ENCODE measurements at places on chromosomes 11 and 22.
A peak's percentile ranks its signal among the peaks of the same experiment; 100 is the strongest.

- DNase-seq, result no peak
These were observed 29.4 kb downstream of the TCP11L1 start for GRCh38 chr11:33068611-33069340.

DNA sequence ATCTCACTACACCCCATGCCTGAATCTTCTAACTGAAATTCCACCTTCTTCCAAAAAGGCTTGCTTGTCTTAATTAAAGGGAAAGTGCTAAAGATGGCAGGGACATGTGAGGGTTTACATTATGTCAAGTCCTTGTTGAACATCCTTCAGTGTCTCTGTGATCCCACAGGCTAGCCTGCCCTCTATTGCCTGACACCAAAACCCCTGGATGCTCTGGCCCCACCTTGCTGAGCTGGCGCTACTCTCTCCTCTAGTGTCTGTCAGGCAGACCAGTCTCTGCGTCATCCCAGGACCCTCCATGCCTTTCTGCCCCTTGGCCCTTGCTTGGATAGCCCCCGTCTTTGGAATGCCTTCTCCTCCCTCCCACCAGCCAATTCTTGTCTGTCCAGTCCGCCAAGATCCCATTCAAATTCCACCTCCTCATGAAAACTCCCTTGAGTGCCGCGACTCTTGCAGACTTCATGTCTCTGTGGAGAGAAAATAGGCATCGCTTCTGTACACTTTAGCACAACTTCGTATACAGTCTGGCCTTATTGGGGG lies 69.3 kb downstream of the PKNOX2 start:
- DNase-seq, result no peak

DNA sequence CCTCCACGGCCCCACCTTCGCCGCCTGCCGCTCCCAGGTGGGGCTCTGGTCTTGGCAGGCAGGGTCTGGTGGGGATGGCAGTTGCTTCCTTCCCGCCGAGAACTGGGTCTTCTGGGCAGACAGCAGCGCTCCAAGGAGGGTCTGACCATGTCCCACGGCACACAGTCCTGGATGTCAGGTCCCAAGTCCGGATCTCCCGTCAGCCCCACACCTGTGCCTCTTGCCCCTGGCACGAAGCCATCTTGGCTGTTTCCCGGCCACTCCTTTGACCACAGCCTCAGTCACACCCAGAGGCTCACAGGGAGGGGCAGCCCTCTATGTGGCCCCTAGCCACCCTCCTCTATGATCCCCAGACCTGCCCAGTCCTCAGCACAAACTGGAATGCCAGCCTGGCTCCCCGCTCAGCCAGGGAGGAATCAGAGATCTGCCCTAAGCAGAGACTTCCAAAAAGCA lies 14.3 kb downstream of the MUC5B start:
- peak; percentile 86 for DNase-seq

GRCh38 chr11:81869351-81870065 lies 864.2 kb downstream of the FAM181B start:
- DNase-seq, result no peak

DNA sequence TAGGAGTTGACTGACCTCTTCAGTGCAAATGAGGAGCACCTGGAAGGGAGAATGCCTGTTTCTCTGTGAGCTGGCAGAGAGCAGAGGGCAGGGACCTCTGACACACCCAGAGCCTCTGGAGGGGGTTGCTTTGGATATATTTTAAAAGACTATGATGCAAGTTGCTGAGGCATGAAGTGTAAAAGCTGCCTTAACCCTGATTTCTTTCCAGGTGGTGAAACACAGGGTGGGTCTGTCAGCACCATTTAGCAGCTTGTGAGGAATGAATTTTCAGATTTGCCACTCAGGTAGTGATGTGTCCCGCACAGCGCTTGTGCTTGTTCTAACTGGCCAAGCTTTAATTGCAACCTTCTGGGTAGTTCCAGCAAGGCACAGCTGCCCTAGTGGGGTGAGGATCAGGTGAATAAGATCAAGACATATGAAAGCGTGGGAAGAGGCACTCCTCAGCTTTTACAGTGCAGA lies 90.2 kb downstream of the SWAP70 start:
- DNase-seq, result no peak

- DNase-seq, result no peak
These were observed 29.6 kb upstream of the FJX1 start for GRCh38 chr11:35588627-35589026.

DNA sequence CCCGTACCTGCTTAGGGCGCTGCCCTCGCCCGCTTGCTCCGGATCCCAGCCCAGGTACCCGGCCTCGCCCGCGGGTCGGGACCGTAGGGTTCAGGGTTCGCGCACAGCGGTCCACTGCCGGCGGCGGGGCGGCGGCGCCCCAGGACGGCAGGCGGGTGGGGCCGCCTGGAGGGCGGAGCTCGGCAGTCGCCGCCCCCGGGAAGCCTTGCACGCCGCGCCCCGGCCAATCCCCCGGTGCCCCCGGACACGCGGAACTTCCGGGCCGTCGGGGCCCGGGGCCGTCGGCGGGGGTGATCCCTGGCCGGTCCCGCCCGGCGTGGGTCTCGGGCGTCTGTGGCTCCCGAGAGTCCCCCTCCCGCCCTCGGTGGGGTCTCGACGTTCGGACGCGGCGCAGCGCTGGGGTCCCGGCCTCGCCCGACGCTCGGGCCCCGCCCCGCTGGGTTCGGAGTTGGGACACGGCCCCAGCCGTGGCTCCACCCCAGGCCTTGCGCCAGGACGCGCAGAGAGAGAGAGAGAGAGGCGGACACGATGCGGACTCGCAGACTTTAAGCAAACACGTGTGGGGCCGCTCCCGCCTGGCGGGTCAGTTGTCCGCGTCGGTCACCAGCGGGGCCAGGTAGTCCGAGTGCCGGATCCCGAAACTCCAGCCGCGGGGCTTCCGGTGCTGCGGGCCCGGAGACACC lies at the start of gene TYMP:
TSS of gene TYMP (minus strand) at position 116 of the 683 bp plus-strand sequence. CDS start 303 bp downstream, outside the sequence.
- DNase-seq, result no peak

- DNase-seq, result no peak
These were observed 333.9 kb downstream of the METTL15 start for GRCh38 chr11:28442131-28442530.

DNA sequence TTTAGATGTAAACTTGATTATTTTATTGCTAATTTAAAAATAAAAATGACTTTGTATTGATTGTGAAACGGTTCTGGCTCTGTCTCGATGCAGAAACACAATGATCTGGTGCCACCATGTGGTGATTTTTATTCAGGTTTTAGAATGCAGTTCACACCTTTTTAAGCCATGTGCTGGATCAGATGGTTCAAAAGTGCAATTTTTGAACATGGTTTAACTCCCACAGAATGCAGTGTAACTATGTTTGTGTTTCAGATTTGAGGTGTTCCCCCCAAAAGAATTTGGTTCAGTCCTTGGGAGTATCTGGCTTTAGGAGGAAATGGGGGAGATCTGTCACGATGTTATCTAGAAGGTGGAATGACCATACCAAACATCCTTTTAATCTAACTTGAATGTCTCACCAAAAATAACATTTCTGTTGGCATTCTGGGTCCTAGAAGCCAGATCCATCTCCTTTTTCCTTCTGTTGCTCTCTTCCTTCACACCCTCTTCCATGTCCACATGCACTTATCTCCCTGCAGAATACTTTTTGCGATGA lies 7.9 kb downstream of the MRPL16 start:
- no peak for DNase-seq

DNA sequence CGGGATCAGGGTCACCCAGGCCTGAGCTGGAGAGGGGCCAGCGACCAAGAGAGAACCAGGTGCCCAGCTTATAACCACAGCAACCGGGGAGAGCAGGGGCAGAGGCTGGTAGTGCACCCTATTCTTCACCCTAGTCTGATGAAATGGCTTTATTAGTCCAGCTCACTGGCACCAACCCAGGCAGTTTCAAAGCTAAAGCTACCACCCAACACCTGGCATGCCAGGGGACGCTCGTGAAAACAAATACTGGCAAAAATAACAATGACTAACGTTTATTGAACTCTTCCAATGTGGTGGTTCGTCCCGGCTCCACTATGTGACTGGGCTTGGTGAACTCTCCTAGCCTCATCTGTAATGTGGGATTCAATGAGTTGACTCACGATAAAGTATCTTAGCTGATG lies 30.6 kb downstream of the SCGB1A1 start:
- DNase-seq, result no peak

- DNase-seq, result no peak
These were observed 93.2 kb downstream of the FAR1 start for GRCh38 chr11:13761716-13762115.

DNA sequence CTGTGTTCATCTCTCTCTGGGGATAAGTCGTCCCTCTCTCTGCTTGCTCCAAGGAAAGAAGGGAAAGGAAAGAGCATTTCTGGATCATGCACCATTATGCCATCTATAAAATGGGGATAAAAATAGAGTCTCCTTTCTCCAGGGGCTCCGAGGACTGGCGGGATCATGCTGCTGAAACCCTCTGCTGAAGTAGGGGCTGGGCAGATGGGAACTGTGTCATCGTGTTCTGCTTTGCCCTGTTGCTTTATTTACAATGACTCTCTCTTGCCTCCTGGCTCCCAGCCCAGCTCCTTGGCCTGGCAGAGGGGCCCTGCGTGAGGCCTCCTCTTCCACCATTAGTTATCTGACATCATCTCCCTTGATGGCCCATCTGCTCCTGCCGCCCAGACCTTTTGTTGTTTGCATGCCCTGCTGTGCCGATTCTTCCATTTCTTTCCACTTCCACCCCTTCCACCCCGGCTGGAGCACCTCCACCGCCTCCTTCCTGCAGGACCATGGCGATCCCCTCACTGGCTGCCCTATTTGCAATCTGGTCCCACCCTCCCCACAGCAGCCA lies 200.9 kb downstream of the MYO18B start:
- DNase-seq, result no peak

DNA sequence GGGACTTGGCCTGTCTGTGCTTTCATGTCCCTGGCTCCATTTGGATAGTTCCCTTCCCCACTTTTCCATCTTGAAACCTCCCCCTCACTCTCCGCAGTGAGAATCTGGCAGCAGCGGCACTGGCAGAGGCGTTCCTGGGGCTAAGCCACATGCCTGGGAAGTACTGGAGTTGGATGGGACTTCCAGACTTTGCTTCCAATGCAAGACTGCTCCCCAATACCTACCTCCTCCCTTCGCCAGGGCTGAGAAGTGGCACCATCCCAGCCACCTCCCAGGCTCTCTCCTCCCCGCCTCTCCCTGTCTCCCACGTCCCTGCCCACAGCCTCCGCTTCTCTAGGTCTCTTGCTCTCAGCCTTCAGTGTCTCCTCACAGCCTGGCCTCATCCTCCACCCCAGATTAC lies 16.6 kb downstream of the TST start:
- DNase-seq, result no peak

DNA sequence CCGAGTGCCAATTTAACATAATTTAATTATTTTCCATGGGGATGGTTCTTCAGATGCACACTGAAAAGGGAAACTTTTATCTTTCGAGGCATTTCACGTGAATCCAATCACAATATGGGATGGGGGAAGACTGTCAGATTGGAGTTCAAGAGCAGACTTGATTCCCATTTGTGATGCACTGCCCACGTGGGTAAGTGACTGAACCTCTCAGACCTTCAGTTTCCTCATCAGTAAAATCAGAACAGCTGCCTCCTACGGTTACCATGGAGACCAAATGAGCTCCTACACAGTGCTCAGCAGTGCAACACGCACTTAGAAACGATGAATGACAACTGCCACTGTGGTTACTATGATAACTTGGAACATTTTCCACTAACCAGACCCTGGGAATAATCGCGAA lies 21.7 kb downstream of the KIAA0930 start:
- DNase-seq, result no peak

DNA sequence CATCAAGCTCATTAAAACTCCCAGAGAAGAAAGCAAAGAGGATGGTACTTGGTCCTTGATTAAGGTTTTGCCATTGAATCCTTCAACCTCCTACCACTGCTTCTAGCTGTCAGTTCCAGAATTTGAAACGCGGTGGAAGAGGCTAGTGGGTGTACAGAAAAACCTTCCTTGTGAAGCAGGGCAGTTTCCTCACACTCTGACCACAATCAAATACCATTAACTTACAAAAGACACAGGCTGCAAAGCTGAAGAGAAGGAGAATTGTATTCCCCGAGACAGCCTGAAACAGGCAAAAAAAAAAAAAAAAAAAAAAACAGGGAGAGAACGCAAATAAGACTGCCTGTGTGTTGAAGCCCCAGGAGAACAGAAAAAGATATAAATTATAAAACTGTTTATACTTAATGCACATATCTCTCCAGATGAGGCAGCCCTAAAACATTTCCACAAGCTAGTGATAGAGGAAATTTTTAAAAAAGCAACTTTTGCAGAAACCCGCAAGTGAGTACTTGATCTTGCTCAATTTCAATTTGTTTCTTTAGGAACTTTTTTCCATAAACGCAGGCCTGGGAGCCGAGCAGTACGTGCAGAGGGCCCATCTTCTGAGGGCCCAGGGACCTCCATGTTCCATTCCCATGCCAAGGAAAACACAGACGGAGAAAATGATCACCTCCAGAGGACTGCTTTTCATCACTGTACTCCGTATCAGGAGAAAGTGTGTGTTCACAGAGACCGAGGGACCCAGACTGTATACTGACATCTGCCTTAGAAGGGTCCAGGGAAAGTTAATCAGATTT lies 218.7 kb upstream of the BLID start:
- DNase-seq, result no peak

- DNase-seq, result no peak
These were observed 1.1 kb downstream of the HMGXB4 start for GRCh38 chr22:35258191-35258988.

GRCh38 chr11:27972522-27973170 lies 135.3 kb downstream of the KIF18A start:
- no peak for DNase-seq

DNA sequence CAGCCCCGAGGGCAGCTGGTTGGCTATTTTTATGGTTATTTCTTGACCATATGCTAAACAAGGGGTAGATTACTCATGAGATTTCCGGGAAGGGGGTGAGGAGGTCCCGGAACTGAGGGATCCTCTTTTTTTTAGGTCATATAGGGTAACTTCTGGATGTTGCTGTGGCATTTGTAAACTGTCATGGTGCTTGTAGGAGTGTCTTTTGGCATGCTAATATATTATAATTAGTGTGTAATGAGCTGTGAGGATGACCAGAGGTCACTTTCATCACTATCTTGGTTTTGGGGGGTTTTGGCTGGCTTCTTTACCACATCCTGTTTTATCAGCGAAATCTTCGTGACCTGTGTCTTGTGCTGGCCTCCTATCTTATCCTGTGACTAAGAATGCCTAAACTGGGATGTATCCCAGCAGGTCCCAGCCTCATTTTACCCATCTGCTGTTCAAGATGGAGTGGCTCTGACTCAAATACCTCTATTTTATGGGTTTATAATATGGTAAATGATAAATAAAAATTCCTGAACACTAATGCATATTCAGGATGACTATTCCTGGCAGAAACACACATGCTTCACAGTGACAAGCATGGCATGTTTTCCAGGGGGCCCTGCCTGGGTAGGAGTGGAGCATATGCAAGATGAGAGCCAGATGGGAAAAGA lies 11.2 kb downstream of the KREMEN1 start:
- no peak for DNase-seq

DNA sequence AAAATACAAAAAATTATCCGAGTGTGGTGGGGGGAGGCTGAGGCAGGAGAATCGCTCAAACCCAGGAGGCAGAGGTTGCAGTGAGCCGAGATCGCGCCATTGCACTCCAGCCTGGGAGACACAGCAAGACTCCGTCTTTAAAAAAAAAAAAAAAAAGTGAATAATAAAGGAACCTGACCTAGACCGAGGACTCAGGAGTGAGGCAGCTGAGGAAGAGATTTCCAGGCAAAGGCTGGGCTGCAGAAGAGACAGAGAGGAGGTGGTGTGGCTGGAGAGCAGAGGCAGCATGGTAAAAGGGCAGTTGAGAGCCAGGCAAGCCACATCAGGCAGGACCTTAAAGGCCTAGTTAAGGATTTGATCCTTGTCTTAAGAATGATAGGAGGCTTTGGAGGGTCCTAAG lies 28.4 kb upstream of the SMCO4 start:
- no peak for DNase-seq

- no peak for DNase-seq
These were observed at the start of gene OR51E2 for GRCh38 chr11:4697585-4697984. Gene OR51E2, minus strand, starts transcription at chr11:4697853. Its CDS starts 15,142 bp downstream, at chr11:4682711.

Measured in chondrocyte (in vitro differentiated cells).